IPS-NIHi11 (cell line): ENCODE measurements at places on chromosomes 1 and 21.

DNA sequence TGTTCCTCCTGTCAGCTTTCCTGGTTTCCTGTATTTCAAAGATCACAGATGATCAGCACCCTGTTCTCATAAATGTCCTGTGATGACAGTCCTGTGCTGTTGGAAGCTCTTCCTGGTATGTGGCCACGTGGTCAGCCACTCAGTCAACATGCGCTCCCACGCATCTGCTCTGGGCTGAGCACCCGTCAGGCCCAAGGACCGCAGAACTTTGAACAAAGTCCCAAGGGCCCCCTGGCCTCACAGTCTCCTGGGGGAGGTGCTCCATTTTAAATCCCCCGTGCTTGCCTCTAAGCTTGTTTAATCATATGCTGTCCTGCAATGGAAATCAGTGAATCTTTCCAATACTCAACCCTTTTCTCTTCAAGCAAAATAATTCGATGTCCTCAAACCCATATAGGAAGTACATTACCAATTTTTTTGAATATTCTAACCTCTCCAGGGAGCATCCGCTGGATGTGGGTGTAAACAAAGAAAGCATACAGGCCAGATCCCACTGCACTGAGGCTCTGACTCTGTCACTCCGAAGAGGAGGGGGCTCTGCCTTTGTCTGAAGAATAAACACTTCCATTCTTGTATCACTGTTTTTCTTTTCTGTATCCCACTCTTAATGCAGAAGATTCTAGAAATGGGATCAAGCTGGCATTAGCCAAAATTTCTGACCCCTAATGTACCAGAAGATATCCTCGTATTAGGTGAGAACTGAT, 250.3 kb downstream of the SDCCAG8 start:
- DNase-seq: no peak

DNA sequence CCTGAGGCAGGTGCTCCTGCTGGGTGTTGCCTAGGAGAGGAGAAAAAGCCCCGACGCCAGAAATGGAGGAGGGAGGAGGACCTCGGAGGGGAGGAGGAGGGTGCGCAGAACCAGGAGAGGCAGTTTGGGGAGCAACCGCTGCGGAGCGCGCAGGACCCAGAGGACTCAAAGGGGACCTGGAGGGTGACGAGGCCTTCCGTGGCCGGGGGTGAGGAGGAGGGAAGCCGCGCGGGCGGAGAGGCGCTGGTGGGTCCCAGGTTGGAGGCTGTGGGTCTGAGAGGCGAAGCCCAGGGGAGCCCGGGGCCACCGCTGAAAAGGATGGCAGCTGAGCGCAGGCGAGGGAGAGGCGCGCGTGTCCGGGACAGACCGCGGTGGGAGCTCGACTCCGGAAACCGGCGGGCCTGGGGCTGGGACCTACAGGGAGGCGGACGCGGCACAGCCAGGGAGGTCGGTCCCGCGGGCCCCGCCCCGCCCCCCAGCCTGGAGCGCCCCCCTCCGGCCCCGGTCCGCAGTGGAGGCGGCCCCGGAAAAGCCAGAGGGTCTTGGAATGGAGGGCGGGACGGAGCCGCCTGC, 15.1 kb downstream of the RNF223 start:
- DNase-seq: no peak

DNA sequence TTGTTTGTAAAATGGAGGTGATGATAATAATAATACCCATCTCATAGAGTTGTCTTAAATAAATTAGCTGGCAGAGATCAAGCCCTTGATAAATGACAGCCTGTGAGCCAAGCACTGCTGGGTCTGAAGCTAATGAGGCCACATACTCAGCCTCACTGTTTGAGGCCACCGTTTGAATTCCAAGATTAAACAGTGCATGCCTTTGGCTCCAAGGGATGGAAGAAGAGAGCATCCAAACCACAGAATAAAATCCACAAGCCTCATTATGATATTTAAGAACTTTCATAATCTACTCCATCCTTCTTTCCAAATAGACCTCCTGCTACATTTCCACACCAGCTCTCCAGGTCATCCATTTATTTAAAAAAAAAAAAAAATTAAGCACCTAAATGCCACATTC, 29.0 kb downstream of the TGFBR3 start:
- DNase-seq: no peak

GRCh38 chr1:151990856-151991198, 2.8 kb downstream of the S100A10 start:
- DNase-seq: no peak

GRCh38 chr1:150563340-150564038, 14.3 kb downstream of the ADAMTSL4 start:
- DNase-seq: no peak

- no peak for DNase-seq
Observed at GRCh38 chr1:196902344-196902743, 14.5 kb downstream of the CFHR4 start.

DNA sequence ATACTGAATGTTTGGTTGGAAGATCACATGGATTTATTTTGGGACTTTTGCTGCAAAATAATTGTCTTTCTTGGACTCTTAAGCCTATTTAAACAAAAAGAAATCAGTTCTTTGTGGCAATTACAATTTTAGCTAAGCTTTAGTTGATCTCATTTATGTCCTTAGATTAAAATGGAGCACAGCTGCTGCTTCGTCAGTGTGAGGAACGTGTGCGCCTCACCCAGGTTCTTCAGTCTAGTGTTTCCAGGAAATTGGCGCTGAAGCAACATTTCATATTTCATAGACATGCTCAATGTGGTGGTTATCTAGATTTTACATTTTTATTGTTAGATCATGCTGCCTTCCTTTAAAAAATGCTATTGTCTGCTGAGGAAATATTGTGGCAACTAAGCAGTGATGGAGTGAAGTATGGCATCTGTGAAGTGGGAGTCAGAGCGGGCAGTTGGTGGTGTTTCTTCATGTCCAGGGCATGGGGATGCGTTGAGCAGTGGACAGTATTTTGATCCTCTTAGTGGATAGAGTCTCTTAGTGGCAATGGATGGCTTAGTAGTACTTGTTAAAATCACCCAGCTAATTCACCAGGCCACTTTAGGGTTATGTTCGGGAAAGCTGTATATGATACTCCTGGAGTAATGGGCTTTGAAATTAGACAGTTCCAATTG, 5.6 kb downstream of the DDI2 start:
- DNase-seq: no peak

- no peak for DNase-seq
Observed at GRCh38 chr1:32929366-32929765, 28.2 kb upstream of the TMEM54 start.

GRCh38 chr1:66346057-66346795, 187.7 kb upstream of the SGIP1 start:
- no peak for DNase-seq

DNA sequence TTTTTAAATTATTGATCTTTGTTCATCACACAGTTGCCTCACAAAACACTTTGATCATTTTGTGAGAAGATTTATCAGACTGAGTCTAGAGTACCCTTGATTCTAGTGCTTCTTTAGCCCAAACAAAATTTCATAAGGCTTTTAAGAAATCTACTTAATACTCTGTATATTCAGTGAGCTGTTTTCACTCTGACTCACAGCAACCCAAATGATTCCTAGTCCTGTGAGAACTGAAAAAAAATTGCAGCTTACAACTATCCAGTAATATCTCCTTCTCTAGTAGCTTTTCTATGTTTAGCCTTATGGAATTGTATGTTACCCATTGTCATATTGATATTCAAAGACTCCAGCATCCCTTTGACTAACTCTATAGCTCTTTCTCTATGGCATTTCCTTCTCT, 915.6 kb downstream of the AMY1C start:
- no peak for DNase-seq

GRCh38 chr1:109664671-109665070, 3.2 kb upstream of the GSTM2 start:
- DNase-seq: no peak
